ENCODE measurements at places on chromosomes 12 and 14.

DNA sequence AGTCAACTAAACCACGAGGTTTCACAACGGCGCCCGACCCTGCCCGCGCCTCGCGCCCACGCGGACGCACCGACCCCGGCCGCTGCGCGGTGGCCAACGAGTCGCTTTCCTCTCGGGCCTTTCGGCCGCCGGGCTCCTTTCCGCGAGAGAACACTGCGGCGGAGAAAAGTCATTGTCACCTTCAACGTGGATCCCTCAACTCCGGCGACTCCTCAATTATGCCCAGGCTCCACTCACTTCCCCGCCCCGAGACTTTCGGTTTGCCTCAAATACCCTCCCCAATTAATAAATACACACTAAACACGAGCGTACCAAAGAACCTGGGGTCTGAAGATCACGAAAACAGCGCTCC, 450 bp downstream of the SINHCAF start:
- DNase-seq, result no peak

DNA sequence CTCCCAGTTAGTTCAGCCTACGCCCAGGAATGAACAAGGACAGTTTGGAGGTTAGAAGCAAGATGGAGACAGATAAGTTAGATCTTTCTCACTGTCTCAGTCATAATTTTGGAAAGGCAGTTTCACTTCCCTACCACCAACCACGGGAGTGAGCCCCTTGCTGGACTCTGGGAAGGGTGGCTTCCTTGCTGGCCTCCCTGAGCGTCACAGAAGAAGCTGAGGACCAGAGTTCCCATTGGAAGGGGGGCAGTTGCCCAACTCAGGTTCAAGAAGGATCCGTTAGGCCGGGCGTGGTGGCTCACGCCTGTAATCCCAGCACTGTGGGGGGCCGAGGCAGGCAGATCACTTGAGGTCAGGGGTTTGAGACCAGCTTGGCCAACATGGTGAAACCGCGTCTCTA, 106.2 kb upstream of the MAX start:
- no peak for DNase-seq

GRCh38 chr12:24255920-24256665, 306.6 kb upstream of the SOX5 start:
- no peak for DNase-seq

- no peak for DNase-seq
Observed at GRCh38 chr14:74348735-74349463, 628 bp downstream of the VRTN start.

DNA sequence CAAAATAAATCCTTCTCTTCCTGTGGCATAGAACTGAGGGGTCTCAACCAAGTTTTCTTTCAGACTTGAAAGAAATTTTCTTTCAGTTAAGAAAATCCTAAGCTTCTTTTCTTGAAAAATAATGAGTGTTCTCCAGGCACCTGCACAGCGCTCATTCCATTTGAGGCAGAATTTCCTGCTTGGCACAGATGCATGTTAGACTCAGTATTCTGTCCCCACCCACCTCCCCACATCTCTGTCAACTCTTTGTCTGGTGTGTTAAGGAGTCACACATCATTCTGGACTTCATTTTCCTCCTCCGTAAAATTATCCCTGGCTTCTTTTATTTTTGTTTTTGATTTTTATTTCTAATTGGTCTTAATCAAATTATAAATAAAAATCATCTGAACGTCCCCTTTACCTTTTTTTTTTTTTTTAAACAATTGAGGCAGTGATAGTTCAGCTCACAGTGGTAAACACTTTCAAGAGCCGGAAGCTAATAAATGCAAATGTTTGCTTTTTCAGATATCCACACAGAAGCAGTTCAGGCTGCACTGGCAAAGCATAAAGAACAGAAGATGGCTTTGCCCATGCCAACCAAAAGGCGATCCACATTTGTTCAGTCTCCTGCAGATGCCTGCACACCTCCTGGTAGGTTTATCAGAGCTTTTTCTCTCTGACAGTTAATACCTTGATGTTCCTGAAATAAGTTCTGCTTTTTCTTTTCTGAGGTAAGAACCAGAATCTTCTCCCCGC, 104.0 kb upstream of the ATF1 start:
- DNase-seq, result no peak

- DNase-seq, result no peak
Observed at GRCh38 chr12:71945883-71946282, 7.2 kb downstream of the TPH2 start.

DNA sequence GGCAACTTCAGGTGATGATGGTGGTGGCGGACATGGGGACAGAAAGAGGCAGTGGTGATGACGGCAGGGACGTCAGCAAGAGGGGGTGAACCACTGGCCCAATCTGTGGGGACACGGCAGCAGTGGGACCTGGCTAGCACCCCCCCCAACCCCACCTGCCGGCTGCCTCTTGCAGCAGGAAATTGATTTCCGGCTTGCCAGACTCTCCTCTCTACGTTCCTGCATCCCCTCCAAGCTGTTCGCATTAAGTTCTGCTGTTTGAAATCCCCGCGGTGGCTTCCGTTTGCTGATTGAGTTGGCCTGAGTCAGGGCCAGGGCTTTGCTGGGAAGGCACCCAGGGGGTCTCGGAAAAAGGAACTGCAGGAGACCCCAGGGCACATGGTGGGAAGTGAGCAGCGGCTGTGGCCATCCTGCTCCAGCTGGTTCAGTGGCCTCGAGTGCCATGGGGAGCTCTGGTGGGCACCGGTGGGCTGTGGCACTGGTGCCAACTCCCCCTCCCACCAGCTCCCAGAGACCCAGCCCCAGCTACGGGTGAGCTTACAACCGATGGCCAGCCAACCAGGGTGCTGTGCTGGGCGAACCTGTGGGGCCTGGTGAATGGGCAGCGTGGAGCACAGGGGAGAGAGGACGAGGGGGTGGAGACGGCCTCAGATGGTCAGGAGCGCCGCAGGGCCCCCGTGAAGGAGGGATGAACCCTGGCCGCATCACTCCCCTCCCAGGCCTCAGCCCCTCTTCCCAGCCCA, 14.6 kb upstream of the NUDT14 start:
- no peak for DNase-seq

DNA sequence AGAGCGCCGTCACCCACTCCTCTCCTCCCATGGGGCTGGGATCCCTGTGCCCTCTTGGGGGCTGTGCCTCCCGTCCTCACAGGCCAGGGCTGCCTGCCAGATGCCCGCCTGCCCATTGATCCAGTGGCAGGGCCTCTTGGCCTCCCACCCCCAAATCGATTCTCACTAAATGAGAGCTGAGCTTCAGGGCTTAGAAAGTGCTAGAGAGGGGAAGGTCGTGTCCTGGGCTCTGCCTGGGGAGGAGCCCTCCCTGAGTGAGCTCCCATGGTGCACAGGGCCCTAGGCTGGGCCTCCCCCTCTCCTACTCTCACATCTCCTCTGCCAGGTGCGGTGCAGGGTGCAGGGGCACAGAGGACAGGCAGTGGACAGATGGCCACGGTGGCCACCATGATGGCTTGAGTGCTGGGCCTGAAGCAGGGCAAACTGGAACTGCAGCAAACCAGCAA, 9.2 kb downstream of the BEGAIN start:
- no peak for DNase-seq

- DNase-seq, result peak; percentile 80
Observed at GRCh38 chr12:54220092-54220557, 31.3 kb upstream of the SMUG1 start.

DNA sequence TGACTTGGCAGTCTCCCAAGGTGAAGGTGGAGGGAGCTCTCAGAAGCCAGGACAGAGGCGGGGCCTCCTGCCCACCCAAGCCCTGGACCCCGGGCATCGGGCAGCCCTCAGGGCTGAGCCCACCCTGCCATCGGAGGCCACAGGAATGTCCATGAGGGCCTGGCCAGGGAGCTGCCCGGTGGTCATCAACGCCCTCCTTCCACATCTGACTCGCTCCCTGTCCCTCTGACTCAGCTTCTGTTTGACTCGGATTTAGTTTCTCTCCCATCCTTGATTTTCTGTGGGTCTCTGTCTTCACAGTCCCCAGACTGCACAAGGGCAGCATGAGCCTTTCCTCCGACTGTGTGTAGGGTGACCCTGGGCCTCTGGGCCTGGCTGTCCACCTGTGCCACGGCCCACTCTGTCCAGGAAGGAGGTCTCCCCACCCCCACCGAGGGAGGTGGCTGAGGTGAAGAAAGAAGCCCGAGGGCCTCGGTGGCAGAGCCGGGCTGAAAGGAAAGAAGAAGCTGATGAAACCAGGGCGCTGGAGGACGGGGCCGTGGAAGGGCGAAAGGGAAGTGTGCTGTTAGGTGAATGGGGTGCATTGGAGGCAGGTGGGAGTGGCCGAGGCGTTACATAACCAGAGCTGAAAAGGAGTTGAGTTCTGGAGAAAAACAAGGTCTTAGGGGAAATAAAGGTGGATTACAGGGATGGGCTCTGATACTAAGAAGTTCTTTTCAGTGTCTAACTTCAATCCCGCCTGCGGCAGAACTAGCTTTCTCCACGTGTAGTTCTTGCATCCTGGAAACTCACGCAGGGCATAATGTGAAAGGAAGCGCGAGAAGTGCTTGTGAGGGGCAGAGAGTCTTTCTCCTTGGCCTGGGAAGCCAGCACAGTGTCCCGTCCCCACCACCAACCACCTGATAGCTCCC, 16.7 kb upstream of the TMEM106C start:
- no peak for DNase-seq

DNA sequence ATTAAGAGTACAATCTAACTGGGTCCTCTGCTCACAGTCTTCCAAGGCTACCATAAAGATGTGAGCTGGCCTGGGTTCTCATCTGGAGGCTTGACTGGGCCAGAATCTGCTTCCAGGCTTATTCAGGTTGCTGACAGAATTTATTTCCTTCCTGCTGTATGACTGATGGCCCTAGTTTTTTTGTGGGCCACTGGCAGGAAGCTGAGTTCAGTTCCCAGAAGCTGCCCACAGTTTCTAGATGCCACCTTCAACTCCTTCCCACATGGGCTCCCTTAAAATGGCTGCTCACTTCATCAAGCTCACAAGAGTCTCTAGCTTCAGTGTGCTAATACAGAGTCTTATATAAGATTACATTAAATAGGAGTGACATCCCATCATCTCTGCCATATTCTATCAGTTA, 121.7 kb upstream of the CAND1 start:
- DNase-seq, result no peak

DNA sequence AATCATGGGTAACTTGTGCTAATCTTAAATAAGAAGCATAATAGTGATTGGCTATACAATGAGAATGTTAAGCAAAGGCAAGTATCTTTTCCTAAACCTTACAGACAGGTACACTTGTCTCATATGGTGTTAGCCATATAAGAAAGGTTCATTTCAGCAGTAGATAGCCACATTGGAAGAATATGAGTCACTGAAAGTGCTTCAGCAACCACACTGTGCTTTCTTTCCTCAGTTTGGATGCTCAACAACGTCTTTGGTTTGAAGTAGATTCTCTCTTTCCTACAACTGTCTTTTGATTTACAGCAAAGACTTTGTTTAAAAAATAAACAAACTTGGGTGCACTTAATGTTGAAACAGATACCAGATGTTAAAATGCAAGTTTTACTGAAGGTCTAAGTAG, 8.9 kb downstream of the DDHD1 start:
- DNase-seq, result no peak

GRCh38 chr12:12835378-12836146, 22.4 kb downstream of the DDX47 start:
- DNase-seq, result no peak

DNA sequence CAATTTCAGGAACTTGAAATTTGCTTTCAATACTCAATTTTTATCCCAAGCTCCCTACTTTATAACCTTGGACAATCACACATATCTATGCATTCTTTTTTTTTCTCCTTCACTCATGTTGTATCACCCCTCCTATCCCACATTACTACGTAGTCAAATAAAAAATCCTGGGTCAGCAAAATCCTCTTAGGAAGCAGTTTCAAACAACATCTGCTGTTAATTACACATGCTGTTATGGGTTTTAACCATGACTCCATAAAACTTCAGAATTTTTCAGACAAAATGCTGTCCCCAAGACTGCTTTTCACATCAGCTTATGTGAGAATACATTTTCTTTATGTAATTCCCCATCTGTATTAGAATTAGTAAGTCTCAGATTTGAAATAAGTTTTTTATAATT, 61.7 kb downstream of the LRFN5 start:
- DNase-seq, result no peak

DNA sequence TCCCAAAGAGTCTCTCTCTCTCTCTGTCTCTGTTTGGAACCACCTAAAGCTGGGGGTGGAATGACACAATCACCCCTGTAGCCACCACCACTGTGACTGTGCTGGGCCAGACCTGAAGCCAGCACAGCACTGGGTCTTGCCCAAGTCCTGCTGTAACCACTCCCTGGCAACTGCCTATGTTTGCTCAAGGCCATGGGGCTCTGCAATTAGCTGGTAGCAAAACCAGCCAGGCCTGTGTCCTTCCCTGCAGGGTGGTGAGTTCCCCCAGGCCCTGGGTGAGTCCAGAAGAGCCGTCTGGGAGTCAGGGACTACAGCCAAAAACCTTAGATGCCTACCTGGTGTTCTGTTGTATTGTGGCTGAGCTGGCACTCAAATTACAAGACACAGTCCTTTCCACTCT, 50.8 kb downstream of the DGLUCY start:
- DNase-seq, result no peak

DNA sequence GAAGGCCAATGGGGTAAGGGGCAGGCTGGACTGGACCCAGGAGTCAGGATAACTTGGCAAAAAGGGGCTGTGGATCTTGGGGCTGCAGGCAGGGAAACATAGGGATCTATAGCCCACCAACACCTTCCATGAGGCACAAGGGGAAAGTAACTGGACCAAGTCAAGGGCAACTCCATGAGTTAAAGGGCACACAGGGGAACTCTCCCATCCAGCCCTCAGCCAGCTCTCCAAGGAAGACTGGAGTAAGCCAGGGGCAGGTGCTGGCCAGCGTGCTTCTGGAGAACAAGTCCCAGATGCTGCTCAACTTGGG, 31.3 kb upstream of the ZFP36L1 start:
- DNase-seq, result no peak

GRCh38 chr12:48012070-48012469, 7.8 kb upstream of the COL2A1 start:
- no peak for DNase-seq

DNA sequence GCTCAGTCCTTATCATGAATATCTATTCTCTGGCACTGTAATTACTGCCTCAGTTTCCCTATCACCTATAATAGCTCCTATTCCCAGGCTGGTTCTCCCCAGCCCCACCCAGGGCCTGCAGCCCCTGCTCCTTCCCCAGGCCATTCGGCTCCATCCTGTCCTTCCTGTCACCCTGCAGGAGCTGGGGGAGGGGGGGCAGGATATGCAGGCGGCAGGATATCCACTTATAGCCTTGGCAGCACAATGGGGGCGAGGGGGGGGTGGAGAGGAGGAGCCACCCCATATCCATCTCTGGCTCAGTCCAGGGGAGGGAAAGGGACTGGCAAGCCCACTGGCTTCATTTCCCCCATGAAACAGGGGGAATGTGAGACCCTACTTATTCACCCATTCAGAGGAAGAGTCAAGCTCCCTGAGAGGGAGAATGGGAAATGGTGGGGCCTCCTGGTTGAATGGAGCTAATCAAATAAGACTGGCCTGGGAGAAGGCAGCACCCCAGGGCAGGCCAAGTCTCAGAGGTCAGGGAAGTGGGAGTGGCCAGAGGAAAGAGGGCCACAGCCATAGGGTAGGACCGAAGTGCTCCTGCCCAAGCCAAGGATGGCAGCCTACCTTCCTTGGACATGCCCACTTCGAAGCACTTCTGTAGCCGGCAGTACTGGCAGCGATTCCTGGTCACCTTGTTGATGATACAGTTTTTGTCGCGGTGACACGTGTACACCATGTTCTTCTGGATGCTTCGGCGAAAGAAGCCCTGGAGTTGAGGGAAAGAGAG, 7.8 kb upstream of the ITGB7 start:
- no peak for DNase-seq
